ENCODE measurements at places on chromosomes 6 and 20.

GRCh38 chr6:105282631-105283585 lies 103.1 kb upstream of the POPDC3 start:
- DNase-seq, result no peak

DNA sequence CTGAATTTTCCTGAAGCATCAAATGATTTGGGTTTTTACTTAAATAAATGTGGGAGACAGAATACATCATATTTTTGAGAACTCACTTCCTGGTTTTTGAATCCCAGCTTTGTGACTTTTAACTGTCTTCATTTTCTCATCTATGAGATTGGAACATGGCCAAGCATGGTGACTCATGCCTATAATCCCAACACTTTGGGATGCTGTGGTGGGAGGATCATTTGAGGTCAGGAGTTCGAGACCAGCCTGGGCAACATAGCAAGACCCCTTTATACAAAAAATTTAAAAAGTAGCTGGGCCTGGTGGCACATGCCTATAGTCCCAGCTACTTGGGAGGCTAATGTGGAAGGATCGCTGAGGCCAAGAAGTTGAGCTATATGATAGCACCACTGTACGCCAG lies 122.3 kb downstream of the QKI start:
- peak; percentile 51 for DNase-seq

- DNase-seq, result no peak
These were observed 456.4 kb downstream of the COL12A1 start for GRCh38 chr6:74749211-74750147.

DNA sequence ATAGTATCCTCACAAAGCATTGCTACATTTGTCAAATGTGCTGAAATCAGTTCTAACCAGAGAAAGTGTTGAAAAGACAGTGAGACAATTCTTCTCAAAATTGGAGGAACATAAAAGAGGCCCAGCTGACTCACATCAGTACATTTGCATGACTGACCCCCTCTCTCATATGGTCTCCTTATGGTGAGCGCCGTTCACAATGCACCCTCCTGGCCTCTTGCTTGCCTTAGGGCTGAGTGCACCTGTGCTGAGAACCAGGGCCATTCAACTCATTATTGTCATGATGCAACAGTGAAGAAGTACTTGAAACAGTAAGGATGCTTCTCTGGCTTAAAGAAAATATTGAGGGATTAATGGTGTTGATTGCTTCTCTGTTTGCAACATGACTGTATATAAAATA lies 375.2 kb upstream of the AGPAT4 start:
- no peak for DNase-seq

DNA sequence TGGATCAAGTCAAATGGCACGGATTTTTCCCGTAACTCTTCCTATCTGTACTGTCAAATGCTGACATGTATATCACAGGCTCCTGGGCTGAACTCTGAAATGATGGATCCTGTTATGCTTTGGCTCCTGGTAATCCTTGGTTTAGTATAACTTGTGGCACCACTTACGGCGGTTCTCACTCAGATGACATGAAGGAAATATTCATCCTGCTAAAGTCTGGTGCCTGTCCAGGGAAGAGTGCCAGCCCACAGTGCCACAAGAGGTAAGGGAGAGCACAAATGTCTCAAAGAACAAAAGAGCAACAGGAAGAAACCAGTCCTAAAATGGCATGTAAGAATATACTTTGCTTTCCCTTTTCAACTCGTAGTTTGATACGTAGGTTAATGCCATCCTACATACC lies 93.1 kb upstream of the TAB2 start:
- DNase-seq, result no peak

DNA sequence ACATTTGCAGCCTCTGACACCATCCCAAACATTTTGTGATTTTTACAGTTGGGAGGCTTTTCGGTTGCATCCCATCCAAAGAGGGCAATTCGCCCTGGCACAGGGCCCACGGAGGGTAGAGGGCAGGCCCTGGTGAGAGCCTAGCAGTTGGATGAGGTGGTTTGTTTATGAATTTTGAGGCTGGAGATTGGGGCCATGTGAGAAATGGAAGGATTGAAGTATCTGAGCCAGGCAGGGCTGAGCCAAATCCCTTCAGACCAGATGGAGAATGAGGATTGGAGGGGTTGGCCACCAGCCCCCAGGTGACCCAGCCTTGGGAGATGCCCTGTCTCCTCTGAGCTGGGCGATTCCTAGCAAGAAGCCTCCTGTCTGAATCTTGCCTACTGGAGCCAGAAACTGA lies 52.6 kb upstream of the CCDC167 start:
- no peak for DNase-seq

DNA sequence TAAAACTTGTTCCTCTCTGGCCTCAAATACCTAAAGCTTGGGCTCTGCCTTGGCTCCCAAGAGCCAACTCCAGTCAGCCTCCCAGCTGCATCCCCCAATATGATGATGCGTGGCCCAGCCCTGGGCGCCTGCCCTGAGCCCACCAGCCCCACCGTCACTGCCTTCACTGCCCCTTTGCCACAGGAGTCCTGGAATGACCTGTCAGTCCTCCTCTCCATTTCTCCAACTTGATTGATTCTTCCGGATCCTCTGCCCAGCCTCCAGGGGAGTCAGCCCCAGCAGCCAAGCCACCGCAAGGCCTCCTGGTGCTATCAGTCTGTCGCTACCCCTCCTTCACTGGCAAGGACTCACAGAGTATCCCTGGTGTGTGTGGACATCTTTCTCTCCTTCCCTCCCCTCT lies 96.7 kb upstream of the PMEPA1 start:
- DNase-seq, result no peak

- DNase-seq, result no peak
These were observed 8.7 kb upstream of the ATRN start for GRCh38 chr20:3461911-3462677.

- DNase-seq, result no peak
These were observed 4.1 kb downstream of the SLC17A9 start for GRCh38 chr20:62956387-62957135.

GRCh38 chr6:11632231-11632630 lies 94.7 kb downstream of the TMEM170B start:
- no peak for DNase-seq

GRCh38 chr6:112100561-112100960 lies 13.2 kb downstream of the FAM229B start:
- no peak for DNase-seq

- no peak for DNase-seq
These were observed 26.9 kb upstream of the ADTRP start for GRCh38 chr6:11805259-11806053.

DNA sequence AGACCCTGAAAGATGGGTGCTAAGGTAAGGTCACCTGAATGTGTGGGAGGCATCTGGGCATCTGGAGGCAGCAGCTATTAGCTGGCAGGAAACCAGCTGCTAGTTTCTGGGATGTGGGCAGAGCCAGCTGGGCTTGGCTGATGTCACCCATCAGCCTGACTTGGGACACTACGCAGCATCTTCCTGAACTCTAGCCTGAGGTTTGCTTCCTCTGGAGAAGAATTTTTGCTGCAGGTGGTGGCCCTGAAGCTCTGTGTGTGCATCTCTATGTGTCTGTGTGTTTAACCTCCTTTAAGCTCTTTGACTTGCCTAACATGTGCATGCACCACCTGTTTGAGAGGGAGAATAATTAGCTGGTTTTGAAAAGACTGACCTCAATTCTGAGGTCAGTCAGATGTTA lies 465.1 kb upstream of the CHD6 start:
- no peak for DNase-seq

- no peak for DNase-seq
These were observed 42.9 kb downstream of the ARHGAP18 start for GRCh38 chr6:129667034-129667433.

GRCh38 chr6:70285201-70285600 lies 17.7 kb downstream of the COL9A1 start:
- DNase-seq, result no peak

DNA sequence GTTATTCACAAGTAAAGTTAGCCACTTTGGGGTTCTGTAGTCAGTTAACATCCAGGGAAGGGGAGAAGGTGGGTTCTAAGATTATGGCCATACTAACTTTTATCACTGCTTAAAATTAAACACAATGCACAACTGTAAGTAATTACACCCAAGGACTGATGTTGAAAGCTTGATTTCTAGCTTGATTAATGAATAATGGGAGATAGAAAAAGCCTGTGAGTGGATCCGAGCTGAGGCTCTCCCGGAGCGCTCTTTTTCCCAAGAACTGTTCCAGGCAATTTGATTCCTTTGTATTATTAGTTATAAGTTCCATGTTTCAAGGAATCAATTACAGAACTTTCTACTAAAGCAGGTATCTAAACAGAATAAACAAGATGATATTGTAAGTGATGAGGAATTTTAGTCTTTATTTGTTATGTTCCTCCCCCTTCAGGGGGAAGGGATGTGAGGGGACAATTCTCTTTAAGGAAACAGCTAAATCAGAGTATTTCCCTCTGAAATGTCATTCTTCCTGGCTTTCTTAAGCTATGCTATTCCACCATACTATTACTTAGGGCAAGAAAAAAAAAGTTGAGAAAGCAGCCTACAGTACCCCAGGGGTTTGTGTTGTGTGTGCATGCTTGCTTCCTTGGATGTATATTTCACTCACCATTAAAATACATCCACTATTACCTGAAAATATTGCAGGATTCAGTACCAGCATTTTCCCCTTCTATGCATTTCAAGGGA lies 3.8 kb downstream of the TSHZ2 start:
- no peak for DNase-seq

DNA sequence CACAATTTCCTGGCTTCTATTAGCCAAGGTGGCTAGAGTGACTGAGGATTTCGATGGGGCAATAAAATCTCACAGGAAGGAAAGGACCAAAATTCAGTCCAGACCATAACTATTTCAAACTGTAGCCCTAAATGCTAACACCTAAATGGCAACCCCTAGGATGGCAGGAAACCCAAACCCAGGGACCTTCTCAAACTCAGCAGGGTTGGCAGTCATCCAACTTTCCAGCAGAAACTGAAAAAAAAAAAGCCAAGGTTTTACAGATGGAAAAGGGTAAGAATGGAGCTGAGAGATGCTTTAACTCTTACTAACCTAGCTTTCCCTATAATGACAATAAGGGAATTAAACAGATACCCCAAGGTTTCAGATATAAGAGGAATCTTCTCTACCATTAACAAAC lies 10.5 kb downstream of the IBTK start:
- no peak for DNase-seq

DNA sequence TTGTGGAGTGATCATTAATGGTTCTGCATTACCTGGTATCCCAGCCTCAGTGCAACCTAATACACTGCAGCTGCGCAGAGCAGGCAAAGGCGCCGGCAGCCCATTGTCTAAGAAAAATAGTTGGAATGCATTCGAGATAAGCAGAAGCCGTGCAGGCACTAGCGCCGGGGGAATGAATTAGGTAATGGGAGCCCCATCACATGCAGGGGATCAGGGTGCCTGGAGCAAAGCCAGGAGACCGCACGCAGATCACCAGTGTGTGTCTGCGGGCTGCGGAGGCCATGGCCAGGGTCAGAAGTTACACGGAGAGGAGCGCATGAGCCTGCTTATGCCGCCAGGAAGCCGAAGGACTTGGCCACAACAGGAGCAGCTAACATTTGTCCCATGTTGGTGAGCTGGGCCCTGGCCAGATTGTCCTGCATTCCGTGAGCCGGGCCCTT lies 156.8 kb downstream of the DLL1 start:
- no peak for DNase-seq

DNA sequence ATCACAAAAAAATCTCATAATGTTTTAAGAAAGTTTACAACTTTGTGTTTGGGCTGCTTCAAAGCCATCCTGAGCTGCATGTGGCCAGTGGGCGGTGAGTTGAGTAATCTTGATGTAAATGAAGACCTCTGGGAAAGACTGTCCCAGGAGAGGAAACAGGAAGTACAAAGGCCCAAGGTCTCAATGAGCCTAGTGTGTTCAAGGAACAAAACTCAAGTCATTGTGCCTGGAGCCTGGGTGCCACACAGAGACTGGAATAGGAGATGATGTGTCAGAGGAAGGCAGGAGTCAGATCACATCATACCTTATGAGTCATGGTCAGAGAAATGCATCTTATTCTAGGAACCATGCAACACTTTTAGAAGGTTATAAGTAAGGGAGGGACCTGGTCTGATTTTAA lies 51.5 kb downstream of the COL19A1 start:
- DNase-seq, result peak; percentile 33

DNA sequence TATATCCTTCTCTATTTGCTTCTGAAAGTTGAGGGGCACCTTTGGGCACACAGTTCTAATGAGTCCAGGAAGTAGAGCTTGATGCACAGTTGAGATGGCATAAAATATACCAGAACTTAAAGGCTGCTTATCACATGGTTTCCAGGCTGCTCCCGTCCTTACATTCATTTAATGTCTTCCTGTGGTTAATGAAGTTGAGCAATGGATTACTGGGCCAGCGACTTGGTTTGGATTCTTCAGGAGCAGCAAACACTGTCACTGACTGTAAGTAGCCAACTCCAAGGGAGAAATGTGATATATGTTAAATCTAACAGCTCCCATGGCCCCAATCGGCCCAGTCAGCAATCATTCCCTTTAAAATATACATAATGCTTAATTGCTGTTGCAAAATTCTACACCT lies 9.0 kb upstream of the TSHZ2 start:
- no peak for DNase-seq

DNA sequence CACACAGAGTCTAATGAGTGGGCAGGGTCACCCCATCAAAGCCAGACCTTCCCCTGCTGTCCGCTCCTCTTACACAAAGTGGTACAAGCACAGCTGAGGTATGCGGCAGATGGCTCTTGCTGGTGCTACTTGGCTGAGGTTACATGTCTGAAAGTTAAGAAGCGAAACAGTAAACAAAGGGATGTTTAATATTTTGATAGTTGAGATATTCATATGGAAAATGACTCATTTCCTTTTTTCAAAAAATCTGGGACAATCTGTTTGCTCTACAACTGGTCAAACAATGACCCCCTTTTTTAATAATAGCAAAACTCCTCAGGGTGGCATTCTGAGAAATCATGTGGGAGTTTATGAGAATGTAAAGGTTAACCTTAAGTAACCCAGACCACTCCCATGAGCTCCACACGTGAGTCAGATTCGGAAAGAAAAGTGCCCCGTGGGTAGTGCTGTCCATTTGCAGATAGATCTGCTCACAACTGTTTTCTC lies 245.3 kb downstream of the TBXT start:
- DNase-seq, result no peak

DNA sequence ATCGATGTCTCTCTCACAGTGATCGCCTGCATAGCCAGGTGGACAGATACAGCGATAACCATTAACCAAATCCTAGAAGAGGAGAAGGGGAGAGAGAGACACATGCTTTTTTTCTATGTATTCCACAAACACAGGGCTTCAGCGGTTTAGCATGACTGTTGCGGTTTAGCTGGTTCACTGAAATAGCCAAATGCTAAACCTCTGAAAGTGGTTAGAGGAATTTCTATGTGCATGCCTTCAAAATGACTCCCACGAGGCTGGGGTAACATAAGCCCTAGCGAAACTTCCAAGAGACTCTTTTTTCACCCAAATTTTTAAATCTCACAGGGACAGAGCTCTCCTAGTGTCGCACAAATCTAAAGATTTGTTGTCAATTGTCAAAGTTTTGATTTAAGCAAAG lies 25.1 kb downstream of the JAG1 start:
- no peak for DNase-seq
